ENCODE measurements at places on chromosomes 3 and 15.

- DNase-seq, result no peak
These were observed 96.1 kb downstream of the RSRC1 start for GRCh38 chr3:158205994-158206393.

DNA sequence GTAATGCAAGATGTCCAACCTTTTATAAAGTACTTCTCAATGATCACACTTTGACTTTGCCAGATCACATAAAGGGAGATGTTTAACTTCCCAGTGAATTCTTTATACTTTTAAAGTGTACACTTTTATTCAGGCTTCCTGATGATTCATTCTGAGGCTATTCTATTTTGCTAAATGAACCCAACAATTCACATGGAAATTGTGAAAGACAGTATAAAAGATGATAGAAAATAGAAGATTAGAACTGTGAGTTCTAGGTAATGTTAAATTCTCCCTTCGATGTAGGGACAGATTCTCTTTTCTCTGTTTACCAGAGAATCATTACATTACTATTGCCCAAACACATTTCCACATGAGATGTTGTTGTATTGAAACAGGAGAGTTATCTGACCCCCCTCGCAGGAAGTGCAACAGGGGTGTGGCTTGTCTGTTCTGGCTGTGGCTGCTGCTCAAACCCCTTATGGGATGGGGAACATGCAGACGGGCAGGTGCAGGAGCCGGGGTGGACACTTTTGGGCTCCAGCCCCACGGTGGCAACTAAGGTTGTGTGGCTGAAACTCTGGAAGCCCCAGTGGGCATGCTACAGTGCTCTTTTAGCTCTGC is 131.3 kb upstream of the LRTM1 start:
- no peak for DNase-seq

DNA sequence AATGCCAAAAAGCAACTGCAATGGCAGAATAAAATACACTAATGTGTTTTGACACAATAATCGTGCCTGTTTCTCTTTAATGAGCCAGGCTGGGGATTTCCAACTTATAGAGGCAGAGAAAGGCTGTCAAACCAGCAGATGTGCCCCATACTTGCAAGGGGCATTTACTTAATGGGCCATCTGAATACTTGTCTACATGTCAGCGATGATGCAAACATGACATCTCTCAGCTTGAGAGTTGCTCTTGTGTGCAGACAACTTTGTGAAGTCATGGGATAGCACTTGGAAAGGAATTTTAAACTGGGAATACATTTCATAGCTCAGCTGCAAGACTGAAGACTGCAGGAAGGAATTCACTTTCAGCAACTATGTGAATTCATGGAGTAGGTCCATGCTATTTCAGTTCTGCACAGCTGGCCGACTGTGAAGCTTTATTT is 127.4 kb upstream of the ADAMTS9 start:
- no peak for DNase-seq

DNA sequence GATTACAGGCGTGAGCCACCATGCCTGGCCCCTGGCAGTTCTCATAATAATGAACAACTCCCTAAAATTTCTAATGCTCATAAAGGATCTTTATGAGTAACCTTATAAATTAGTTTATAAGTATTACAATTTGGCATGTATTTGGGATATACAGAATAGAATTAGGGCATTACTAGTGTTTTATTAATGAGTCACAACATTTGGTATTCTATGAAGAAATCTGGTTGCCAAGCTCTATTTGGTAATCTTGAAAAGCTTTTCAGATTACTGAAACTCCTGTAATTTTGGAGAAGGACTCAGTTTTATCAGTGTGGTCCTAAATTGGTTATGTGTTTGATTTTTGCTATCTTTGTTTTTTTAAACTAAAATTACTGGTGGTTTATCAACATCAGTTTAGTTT is 45.8 kb downstream of the TM6SF1 start:
- DNase-seq, result no peak

- no peak for DNase-seq
These were observed 168.1 kb upstream of the MBNL1 start for GRCh38 chr3:152100491-152101132.

DNA sequence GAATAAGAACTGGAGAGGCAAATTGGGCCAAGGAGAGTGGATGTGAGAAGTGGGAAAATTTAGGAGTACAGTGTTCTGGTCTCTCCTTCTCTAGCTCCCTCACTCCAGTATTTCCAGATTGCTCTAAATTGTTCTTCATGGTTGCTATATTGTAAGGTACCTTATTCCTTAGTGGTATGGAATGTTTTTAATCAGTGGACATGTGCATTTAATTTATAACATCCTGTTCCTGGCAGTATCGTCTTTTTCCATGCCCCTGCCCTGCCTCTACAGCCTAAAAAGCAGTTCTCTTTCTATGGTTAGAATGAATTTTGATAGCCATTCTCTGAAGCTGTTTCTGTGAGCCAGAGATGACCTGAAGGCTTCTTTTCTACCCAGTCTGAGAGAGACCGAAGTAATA is 180.5 kb downstream of the TCF12 start:
- no peak for DNase-seq

GRCh38 chr3:129185783-129186182 is 2.1 kb upstream of the CNBP start:
- no peak for DNase-seq

DNA sequence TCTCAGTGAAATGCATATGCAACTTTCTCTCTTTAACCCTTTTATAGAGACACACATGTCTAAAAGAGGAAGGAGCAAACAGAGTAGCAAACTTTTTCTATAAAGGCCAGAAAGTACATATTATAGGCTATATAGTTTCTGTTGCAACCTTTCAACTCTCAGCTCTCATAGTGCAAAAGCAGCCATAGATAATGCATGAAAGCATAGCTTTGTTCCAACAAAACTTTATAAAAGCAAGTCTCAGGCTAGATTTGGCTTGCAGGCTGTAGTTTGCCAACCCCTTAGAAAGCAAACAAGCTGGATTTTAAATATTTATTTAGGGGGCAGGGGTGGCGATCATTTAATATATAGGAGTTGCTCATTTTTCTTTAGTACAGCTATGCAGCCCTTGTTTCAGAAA is 193.1 kb upstream of the LRRFIP2 start:
- no peak for DNase-seq

DNA sequence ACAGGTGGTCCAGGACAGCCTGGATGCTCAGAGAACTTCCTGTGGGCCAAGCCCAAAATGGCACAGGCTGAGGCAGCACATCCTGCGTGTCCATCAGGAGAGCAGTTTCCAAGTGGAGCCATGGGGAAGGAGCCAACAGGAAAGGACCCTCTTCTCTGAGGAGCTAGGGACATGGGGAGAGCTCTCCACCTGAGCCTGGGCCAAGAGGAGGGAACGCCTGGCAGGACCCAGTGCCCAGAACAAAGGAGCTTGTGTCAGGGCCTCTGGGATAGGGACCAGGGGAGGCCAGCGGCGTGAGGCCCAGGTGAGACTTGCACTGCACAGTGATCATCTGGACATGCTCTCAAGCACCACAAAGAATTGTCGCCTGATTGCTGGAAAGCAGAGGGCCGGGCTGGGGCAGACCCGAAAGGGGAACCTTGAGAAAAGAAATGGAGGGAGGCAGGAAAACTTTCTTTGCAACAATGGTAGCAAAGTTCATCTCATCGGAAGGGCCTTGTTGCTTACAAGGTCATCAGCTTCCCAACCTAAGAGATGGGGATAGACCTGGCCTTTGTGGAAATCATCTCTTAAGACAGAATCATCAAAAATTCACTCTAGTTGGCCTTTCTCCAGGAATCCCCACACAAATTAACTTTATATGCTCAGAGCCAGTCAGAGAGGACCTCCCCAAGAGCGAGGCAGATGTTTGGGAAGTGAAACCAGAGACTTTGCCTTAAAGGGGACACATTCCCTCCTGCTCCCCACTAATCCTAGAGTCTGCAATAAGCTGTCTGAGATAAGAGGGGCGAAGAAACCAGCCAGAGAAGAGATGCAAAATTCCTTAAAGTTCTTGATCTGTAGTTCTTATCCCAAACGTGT is 47.7 kb upstream of the HES1 start:
- no peak for DNase-seq

- no peak for DNase-seq
These were observed 16.9 kb upstream of the KNG1 start for GRCh38 chr3:186700267-186700666.

DNA sequence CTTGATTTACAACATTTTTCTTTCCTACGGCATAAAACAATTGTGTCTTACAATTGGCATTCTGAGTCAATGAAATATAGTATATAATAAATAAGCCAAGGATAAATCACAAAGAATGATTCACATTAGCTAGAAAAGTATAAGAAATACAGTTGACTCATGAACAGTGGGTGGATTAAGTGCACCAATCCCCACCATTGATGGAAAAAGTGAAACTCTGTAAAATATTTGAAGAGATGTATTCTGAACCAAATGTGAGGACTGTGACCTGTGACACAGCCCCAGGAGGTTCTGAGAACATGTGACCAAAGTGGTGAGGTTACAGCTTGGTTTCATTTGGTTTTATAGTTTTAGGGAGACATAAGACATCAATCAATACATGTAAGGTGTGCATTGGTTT is 227.5 kb downstream of the ALCAM start:
- DNase-seq, result no peak

GRCh38 chr3:156518726-156519125 is 36.2 kb downstream of the SSR3 start:
- DNase-seq, result no peak

- DNase-seq, result no peak
These were observed 209.2 kb upstream of the ZPLD1 start for GRCh38 chr3:102225407-102226132.

GRCh38 chr3:73784686-73785392 is 160.1 kb upstream of the PDZRN3 start:
- no peak for DNase-seq

DNA sequence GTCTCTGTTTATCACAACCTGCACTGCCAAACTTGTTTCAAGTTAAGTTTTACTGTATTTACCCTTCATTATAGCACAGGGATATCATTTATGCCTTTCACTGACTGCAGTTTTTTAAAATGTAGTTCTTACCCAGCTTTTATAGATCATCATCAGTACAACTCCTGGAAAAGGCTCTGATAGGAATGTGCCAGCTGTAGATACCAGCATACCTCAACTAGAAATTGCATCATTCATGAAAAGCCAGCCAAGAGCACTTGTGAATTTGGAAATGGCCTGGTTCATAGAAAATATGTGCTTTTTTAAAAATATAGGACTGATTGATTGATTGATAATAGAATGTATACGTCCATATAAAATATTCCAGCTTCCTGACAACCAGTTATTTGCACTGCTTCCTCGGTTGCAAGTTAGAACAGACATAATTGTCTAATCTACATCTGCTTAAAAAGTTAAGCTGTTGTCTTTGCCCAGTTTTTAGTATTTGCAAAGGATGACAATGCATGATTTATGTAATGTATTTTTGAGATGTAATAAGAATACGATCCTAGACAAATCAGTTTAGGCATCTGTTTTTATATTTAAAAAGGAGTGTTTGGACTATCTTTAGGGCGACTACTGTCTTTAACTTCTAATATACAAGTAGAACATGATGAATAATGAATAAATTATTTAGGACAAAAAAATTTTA is 58.5 kb downstream of the DCUN1D1 start:
- DNase-seq, result no peak

DNA sequence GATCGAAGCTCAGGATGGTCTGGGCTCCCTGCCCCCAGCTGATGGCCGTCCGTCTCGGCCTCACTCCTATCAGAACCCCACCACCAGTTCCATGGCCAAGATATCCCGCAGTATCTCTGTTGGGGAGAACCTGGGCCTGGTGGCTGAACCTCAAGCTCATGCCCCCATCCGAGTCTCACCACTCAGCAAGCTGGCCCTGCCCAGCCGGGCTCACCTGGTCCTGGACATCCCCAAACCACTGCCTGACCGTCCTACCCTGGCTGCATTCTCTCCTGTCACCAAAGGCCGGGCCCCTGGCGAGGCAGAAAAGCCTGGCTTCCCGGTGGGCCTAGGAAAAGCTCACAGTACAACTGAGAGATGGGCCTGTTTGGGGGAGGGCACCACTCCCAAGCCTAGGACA is 4.4 kb upstream of the JMJD7 start:
- DNase-seq, result no peak

- DNase-seq, result no peak
These were observed 489 bp downstream of the CSPG5 start for GRCh38 chr3:47578119-47578632.

GRCh38 chr15:99324082-99324620 is 72.9 kb downstream of the LRRC28 start:
- DNase-seq, result no peak

- DNase-seq, result no peak
These were observed 37.3 kb upstream of the PTPN23 start for GRCh38 chr3:47343471-47343971.

- no peak for DNase-seq
These were observed 165.2 kb downstream of the MECOM start for GRCh38 chr3:169498336-169498735.

DNA sequence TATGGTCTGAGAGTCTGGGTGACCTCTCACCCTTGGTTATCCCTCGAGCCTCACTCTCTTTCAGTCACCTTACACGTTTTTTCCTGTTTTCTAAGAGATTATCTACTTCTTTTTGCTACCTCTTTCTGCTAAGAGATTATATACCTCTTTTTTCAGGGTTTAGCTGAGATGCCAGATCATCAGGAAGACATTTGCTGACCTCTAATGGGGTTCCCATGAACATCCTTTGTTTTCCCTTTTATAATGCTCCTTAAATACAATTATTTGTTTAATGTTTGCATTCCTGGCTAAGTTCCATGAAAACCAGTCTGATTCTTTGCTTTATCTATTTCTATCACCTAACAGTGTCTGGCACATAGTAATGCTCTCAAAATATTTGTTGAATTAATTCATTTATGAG is 39.6 kb downstream of the LEKR1 start:
- DNase-seq, result no peak

- no peak for DNase-seq
These were observed 50.0 kb upstream of the ADPGK start for GRCh38 chr15:72833561-72833960.

- DNase-seq, result no peak
These were observed 142.3 kb downstream of the CHST2 start for GRCh38 chr3:143261848-143262247.

DNA sequence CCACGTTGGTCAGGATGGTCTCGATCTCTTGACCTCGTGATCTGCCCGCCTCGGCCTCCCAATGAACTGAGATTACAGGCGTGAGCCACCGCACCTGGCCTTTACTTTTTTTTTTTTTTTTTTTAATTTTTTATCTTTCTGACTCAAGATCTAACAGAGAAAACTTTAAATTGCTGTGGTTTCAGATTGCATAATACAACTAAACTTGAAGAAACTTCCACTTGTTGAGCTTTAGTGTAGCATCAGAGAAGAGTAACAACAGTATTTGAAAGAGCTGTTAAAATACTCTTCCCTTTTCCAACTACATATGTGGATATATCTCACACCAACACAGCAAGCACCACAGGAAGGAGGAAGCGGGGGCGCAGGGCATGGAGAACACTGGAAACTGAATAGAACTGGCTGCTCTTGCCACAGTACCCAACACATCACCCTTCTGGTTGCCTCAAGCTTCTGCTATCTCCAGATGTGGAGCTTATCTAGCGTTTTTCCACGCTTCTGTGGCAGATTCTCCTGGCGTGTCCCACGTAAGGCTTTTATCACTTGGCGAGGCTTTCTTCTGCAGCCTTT is 45.4 kb downstream of the MAP6D1 start:
- DNase-seq, result no peak

GRCh38 chr15:59232476-59232875 is 25.8 kb downstream of the LDHAL6B start:
- DNase-seq, result no peak

GRCh38 chr15:90213818-90214204 is 12.7 kb downstream of the SEMA4B start:
- no peak for DNase-seq
